ENCODE measurements at places on chromosomes 7 and 10.

GRCh38 chr10:98790817-98791216, 344.1 kb upstream of the HPS1 start:
- DNase-seq: no peak

DNA sequence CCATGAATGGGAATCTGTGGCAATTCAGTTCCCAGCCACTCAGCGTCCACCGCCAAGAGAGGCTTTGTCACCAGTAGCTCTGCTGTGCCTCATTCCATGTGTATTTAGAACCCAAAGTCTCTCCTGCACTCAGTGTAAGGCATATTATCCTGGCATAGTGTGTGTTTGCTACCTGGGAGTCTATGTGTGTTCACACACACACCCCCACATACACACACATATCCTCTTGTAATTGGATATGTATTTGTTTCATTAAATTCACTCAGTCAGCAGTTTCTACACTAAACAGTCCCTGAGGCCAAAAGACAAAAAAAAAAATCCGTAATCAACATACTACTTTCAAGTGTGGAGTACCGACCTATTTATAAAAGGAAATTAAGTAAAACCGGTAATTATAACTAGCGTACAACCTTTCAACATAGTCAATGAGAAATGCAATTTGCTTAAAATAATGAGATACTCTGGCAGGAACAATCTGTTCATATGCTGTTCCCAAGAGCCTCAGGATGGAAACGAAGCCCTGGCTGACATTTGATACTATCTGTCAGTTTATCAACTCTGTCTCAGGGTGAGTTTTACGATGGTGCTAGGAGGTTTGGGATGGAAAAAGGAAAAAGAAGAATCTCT, 425.8 kb upstream of the CELF2 start:
- no peak for DNase-seq

DNA sequence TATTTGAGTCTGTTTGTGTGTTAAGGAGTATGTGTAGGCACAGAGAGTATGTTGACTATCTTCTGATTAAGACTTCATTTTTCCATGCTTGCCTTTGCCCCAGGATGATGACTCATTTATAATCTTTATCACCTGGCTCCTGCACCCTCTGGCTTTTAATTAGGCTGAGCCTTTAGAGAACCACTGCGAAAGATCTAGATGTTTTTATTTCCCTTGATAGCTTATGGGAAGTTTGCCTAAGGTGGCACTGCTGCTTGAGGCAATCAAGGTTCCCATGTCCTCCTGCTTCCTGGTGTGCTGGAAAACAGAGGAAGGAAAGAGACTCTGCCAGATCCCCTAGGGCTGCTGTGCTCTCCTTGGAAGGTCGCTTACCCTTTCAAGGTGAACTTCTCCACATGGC, 114.6 kb downstream of the ARL4A start:
- DNase-seq: no peak

DNA sequence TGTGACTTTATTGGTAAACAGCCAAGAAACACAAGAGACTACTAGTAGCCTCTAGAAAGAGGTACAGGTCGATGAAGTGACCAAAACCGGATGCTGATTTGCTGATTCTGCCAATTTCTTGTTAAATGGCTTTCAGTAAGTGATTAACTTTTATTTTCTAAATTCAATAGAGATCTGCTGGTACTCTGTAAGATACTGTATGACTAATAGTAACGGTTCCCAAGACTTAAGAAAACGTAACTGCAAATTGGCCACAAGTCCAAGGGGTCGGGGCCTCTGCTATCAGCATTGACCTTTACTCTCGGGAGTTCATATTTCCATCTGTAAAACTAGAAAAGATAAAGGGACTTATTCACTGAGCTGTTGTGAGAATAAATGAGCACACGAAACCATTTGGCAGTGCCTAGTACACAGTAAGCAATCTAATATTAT, 1.4 kb downstream of the FAM3C start:
- no peak for DNase-seq

- DNase-seq: no peak
These were observed 182.6 kb downstream of the FZD1 start for GRCh38 chr7:91446819-91447218.

DNA sequence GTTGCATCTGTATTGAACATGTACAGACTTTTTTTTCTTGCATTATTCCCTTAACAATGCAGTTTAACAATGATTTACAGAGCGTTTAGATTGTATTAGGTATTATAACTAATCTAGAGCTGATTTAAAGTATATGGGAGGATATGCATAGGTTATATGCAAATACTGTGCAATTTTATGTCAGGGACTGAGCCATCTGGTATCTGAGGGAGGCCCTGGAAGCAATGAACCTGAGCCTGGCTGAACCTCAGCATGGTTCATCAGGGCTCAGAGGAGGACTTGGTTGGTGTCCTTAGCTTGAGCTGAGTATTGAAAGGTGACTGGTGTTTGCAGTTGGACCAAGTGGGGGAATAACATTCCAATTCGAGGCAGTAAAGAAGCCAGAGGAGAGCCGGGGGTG, 4.8 kb downstream of the ADCK2 start:
- DNase-seq: no peak

- DNase-seq: no peak
These were observed 490.8 kb downstream of the KCNMA1 start for GRCh38 chr10:77146712-77147336.

GRCh38 chr10:93837822-93838221, 56.0 kb upstream of the SLC35G1 start:
- DNase-seq: no peak

Data from stimulated activated CD4-positive, alpha-beta T cell treated with anti-CD3 and anti-CD28 coated beads, Interleukin-1b, Interleukin-23, amount 100 ng/mL, for 1 hour (primary cell).